ENCODE measurements at places on chromosomes 13 and 19. TPM values are rescaled to one million over a fixed set of nuclear protein-coding genes. Genes with fewer than 3 reads are reported as not detected.
A peak's percentile ranks its signal among the peaks of the same experiment; 100 is the strongest.

DNA sequence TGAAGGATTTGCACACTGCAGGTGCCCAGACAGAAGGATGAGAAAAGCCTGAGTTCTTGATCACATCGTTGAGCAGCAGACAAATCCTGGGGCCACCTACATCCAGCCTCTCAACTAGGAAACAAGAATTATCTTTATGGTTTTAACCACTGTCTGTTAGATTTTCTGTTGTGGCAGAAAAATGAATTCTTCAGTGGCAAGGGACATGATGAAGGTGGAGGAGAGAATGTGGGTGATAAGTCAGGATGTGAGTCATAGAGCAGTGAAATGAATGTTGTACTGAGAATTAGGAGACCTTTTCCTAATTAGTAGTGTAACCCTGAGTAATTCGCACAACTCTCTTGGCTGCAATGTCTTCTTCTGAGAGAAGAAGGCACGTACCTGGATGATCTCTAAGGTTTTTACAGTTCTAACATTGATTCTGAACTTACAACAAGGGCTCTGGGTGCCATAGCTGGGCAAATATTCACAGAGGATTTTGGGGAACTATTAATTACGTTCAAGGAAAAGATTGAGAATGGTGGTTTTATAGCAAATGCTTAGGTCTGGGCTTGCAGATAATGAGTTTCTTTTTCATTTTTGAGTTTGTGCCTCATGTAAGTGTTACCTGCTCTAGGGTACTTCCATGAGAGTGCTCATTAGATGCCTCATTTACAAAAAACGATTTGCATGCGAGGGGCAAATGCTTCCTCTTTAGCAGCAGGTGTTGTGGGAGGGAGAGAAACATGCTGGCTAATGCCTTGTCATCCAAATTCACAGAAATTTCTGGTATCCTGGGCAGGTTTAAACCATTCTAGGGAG, 111.0 kb upstream of the KL start:
- DNase-seq = peak; percentile 15

- DNase-seq = no peak
These were observed 12.6 kb upstream of the ZNF414 start for GRCh38 chr19:8526345-8527091.

DNA sequence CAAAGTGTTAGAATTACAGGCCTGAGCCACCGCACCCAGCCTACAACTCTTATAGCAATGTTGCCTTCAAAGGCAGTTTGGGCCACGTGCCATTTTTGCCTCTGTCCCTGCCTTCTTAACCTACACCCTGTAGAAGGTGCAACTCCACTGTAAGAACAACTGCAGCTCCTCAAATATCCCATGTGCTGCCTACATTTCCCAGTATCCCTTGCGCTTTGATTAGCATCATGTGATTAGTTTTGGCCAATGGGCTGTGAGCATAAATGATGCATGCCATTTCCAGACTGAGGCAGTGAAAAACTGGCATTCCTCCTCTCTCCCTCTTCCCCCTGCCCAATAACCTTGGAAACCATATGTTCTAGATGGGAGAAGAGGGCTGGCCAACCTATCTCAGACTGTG, 75.2 kb upstream of the MRI1 start:
- no peak for DNase-seq

DNA sequence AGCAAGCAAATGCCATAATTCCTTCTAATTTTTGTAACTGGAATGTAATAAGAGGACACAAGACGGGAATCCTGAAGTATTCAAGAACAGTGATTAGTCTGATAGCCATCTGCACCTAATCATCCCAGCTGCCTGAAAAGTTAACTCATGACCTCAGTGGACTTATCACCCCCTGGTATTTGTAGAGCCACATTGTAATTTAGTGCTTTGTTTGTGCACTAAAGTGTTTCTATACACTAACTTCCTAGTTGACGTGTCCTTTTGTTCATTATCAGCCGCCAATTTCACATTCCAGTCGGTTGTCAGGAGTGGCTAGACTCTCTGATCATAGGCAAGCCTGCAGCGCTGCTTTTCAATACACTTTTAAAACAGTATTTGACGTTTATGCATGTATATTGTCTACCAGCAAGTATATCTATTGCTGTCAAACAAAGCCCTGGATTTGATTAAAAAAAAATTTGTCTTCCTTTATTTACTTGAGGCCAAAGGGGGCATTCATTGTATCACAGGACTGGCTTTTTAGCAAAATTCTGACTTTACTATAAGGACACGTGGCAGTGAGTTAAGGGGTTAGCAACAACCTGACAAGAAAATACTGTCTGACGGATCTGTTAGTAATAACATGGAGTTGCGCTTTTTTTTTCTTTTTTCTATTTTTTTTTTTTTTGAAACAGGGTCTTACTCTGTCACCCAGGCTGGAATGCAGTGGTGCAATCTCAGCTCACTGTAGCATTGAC, 10.4 kb upstream of the SOX21 start:
- no peak for DNase-seq

Gene RDH8
- total RNA-seq = not detected

DNA sequence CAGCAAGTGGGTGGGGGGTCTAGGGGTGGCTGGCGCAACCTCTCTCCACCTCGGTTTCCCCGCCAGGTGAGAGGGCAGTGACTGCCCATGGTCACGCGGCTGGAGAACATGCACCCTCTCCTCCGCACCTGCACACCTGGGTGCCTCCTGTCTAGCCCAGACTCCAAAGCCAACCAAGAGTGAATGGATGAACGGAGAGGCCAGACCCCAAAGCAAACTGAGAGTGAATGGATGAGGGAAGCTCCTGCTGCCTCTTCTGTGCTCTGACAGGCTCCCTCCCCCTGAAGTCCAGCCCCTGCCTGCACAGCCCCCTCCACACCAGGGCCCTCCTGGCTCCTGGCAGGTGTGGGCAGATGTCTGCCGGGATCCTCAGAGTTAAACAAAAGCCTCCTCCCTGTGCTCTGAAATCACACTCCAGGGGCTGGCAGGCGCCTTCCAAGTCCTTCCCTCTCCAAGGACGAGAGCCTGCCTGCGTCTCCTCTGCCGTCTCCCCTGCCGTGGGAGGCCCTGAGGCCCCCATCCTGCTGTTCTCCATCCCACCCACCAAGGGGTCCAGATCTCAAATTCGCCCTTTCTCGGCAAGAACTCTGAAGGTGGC, 2.2 kb downstream of the SBNO2 start:
- no peak for DNase-seq

Gene ZNF701
- total RNA-seq = 26.4 TPM

DNA sequence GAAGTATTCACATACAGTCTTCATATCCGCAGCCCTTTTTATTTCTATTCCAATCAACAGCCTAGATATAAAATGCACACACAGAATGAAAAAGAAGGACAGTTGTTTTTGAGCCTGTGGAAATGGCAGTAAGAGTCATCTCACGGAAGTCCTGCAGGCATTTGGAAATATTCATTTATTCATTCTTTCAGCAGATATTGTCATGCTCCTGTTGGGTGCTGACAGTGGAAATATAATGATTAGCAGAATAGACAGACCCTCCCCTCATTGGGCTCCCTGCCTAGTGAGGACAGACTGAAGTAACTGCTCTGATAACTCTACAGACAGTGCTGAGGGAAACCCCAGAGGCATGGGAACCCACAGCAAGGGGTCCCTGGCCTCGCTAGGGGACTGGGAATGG, 392.3 kb downstream of the FOXO1 start:
- no peak for DNase-seq

DNA sequence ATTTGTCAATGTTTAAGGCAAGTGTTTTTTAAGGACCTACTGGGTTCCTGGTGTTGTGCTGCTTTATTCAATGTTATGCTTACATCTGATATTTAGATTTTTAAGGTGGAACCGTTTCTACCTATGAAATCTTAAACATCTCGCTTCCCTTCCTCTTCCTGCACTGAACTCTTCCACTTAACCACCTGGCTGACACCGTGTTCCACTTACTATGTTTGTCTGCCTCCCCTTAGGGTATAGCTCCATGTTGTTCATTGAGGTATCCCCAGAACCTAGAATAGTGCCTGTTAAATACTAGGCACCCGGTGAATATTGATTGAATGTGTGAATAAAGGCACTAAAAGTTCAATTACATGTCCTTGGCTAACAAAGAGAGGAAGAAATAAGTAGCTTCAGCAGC, 104.9 kb downstream of the RNF17 start:
- DNase-seq = no peak

- DNase-seq = no peak
These were observed 34.7 kb downstream of the VSTM2B start for GRCh38 chr19:29560313-29561075.

DNA sequence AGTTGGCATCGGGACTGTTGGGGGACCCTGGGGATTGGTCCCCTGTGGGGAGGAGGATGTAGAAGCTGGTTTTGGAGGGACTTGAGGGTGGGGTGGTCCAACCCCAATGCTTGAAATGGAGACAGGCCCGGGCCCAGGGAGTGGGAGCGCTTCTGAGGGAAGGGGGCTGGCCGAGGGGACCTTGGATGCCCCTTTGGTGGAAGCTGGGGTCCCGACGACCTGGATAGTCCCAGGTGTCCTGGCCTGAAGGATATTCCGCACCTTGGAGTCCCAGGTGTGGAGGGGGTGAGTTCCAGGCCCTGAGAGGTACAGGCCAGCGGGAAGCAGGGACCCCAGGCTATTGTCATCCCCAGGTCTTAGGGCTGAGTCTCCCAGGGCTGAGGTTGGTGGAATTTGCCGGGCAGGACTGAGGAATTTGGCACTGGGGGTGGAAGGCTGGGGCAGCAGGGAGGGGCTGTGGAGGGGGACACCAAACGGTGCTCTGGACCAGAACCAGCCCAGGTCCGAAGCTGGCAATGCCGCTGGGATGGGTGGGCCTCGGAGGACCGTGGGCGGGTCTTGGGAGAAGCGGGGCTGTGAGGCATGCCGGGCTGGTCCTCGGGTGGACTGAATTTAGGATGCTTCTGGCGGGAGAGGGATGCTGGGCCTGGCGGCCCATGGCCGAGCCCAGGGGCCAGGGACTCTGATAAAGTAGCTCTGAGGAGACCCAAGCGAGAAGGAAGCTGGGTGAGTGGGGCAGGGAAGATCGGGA, 1.8 kb downstream of the HDGFL2 start:
- DNase-seq = no peak

- DNase-seq = peak; percentile 58
These were observed 20.6 kb downstream of the PBX4 start for GRCh38 chr19:19597809-19598306.

GRCh38 chr19:41897820-41898219, 14.8 kb downstream of the ARHGEF1 start:
- DNase-seq = no peak

GRCh38 chr19:30207357-30207756, 164.8 kb upstream of the ZNF536 start:
- no peak for DNase-seq

Gene GZMM
- 52.7 TPM for total RNA-seq

- no peak for DNase-seq
These were observed 600 bp upstream of the CAPN12 start for GRCh38 chr19:38744874-38745273.

Gene GGACT
- total RNA-seq = 5.2 TPM

- no peak for DNase-seq
These were observed 57.8 kb upstream of the POSTN start for GRCh38 chr13:37656247-37656940.

Gene SUPT5H
- total RNA-seq = 211 TPM

DNA sequence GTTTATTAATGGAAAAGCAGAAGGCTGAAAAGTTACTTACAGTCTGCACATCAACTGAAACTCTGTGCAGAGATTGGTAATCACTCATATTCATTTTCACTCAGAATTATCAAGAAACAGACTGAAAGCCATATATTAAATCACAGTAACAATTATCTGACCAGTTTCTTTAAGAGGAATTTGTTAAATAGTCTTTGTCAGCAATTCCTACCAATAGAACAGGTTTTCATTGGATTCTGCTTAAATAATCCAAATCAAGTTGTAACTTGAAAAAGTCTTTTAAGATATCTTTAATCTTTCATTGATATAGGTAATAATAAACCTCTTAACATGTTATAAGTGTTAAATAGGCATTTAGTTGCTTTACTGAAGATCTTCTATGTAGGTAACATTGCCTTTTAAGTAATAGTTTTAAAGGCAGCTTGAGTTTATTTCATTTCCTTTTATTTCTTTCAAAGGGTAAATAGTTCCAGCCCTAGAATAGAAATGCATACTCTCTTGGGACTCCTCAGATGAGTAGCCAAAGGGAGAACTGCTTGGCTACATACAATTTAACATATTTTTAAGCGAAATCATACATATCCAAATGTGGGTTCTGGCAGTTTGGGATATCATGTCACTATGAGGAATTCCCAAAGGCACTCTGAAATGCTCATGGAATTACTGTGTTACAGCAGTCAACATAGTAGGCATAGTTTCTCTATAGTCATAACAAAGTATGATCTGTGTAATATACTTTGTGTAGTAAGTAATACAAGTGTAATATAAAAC, 326.0 kb upstream of the SPRY2 start:
- DNase-seq = no peak

Gene CNN1
- total RNA-seq = not detected

Gene CD70
- total RNA-seq = 8.4 TPM

DNA sequence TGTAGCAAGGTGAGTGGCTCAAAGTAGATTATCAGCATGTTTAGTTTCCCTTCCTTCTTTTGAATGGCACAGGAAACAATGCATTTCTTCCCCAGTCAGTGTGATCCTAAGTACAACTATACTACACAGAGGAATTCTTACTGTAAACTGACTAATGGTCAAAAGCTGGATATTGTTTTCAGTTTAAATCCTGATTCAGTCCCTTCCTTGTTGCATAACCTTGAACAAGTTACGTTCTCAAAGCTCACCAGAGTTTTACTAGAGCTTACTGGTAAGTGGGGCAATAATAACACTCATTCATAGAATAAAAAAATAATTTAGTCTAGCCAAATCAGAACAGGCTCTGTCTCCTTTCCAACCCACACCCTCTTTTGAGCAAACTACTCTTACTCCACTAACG, 180.1 kb downstream of the POSTN start:
- no peak for DNase-seq

Gene ADGRE1
- total RNA-seq = 16.1 TPM

- no peak for DNase-seq
These were observed 334.0 kb downstream of the SLITRK5 start for GRCh38 chr13:88005188-88005587.

Gene CCDC9
- total RNA-seq = 50.0 TPM

Gene ATP4B
- total RNA-seq = not detected

Gene OR7A5
- not detected for total RNA-seq

GRCh38 chr13:94993616-94994015, 281.3 kb upstream of the SOX21 start:
- no peak for DNase-seq

- no peak for DNase-seq
These were observed 2.2 kb downstream of the FCER2 start for GRCh38 chr19:7699417-7700401.

DNA sequence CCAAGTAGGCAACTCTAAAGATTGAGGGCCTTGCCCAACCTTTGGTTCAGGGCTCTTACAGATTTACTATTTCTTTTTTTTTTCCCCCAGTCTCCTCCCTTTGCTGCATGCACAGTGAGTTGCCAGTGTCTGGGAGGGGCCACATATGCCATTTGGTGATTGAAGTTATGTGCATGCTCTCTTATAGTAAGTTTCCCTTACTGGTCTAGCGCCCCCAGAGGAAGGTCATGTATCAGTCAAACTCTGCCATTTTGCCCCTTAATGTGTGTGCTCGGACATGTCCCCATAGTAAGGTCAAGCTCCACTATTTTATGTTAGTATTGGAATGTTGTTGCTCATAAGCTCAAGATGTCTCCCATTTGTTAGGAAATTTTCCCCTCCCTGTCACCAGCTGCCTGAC, 1138.0 kb upstream of the SLC10A2 start:
- DNase-seq = no peak

- no peak for DNase-seq
These were observed 270.4 kb downstream of the ENOX1 start for GRCh38 chr13:43516401-43516833.

Gene GNA15
- 105 TPM for total RNA-seq

- peak; percentile 46 for DNase-seq
These were observed 100.8 kb downstream of the STK24 start for GRCh38 chr13:98476106-98476505.

- DNase-seq = no peak
These were observed 15.0 kb downstream of the PRODH2 start for GRCh38 chr19:35797663-35798062.

Gene BICRA
- total RNA-seq = 13.3 TPM
